ENCODE measurements at places on chromosomes 7 and 10. TPM values are rescaled to one million over a fixed set of nuclear protein-coding genes. Genes with fewer than 3 reads are reported as not detected.

GBX1 gene
- not detected for total RNA-seq

TBXAS1 gene
- total RNA-seq, result 51.2 TPM

SPOCK2 gene
- total RNA-seq, result 24.6 TPM

DENND11 gene
- total RNA-seq, result 24.5 TPM

NRAP gene
- total RNA-seq, result not detected

EN2 gene
- not detected for total RNA-seq

OGDHL gene
- not detected for total RNA-seq

SLC26A5 gene
- 0.47 TPM for total RNA-seq

CRTAC1 gene
- 0.48 TPM for total RNA-seq

TFPI2 gene
- total RNA-seq, result 16.2 TPM

CYP2E1 gene
- total RNA-seq, result 2.2 TPM

PTPRZ1 gene
- total RNA-seq, result 13.3 TPM

OR2AE1 gene
- total RNA-seq, result 0.72 TPM

CNPY1 gene
- total RNA-seq, result not detected

OR2A5 gene
- total RNA-seq, result not detected

PLPP4 gene
- not detected for total RNA-seq

DNAJB9 gene
- 28.5 TPM for total RNA-seq

CYP26C1 gene
- 0.13 TPM for total RNA-seq

MACC1 gene
- total RNA-seq, result 5.8 TPM

NXPH1 gene
- total RNA-seq, result not detected

TMEM140 gene
- 25.9 TPM for total RNA-seq

PRF1 gene
- total RNA-seq, result 3.0 TPM

TAS2R40 gene
- not detected for total RNA-seq

SLC29A4 gene
- total RNA-seq, result 22.7 TPM

AKR1C4 gene
- not detected for total RNA-seq

IGFBP1 gene
- 3.0 TPM for total RNA-seq

CAV1 gene
- 482 TPM for total RNA-seq

NME8 gene
- not detected for total RNA-seq

FOXP2 gene
- total RNA-seq, result 15.3 TPM

XRCC2 gene
- total RNA-seq, result 0.72 TPM

AZGP1 gene
- total RNA-seq, result 91.7 TPM

HOXA2 gene
- total RNA-seq, result 3.5 TPM

NODAL gene
- not detected for total RNA-seq

CCL24 gene
- not detected for total RNA-seq

HMX2 gene
- total RNA-seq, result not detected

STAG3 gene
- 0.28 TPM for total RNA-seq
